ENCODE measurements at places on chromosomes 5 and 9. TPM values are rescaled to one million over a fixed set of nuclear protein-coding genes. Genes with fewer than 3 reads are reported as not detected.

Gene COL27A1
- 19.8 TPM for total RNA-seq

- no peak for DNase-seq
These were observed 28.9 kb downstream of the COX7C start for GRCh38 chr5:86646671-86647070.

DNA sequence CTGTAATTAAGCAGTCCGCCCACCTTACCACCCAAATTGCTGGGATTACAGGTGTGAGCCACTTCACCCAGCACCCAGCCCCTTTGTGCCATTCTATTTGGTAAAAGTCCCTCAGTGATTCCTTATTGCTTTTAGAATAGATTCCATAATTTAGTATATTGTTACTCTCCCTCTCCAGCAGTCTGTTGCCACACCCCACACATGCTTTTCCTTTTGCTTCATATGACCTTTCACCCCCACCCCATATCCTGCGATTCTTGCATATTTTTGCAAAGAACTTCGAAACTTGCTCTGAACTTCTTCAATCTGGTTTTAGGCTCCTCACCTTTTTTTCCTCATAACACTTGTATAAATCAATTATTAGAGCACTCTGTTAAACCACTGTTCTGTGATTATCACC lies 100.2 kb downstream of the MTREX start:
- DNase-seq = no peak

DNA sequence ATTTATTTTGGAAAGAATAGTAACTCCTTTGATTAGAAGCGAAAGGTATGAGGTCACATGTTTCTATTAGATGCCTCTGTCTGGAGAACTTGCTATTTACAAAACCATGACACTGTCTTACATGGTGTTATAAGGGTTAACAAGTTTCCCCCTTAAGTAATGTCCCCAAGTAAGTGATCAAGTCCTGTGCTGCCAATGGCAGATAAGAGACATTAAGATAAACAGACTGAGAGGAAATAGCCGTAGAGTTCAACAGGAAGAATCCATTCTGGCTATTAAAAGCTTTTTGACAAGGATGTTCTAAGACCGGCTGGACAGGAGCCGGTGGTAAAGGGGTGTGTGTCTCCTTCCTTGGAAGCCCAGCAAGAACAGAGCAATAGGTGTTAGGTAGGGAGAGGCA lies 257.5 kb downstream of the GADD45G start:
- no peak for DNase-seq

DNA sequence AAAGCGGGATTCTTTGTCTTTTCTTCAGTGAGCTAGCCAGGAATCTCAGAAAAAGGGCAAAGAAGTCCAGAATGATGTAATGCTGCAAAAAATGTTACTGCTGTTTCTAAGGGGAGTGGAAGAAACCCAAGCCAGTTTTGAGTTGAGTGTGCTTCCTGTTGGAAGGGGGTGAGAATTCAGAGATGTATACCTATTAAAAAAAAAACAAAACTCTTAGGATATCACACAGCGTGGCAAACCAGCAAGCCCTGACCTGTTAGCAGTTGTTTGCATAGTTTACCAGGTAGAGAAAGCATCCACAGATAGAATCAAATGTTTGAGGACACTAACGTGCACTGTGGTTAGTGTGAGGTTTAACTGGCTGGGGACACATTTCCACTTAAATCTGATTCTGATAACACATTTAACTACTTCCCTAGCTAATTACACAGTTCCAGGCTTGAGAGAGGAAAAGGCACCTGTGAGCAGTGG lies 11.4 kb downstream of the BASP1 start:
- no peak for DNase-seq

DNA sequence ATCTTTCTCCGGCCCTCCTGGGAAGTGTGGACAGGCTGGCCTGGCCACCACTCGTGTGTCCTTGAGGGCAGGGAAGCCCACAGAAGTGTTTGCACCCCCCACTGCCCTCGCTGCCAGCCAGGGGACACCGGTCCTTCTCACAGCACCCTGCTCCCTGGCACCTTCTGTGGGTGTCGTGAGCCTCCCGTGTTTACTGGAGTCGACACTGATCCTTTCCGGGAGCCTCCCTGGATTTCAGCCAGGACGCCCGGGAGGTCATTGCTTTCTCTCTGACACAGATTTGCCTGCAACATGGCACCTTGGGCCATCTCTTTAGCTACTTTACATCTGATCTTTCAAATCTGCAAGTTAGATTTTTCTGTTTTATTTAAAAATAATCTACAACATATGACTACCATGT lies 120.4 kb upstream of the CACNA1B start:
- DNase-seq = no peak

Gene GIN1
- 12.5 TPM for total RNA-seq

Gene SLC6A18
- total RNA-seq = not detected

Gene ESM1
- not detected for total RNA-seq

- DNase-seq = no peak
These were observed 12.7 kb downstream of the PRRC1 start for GRCh38 chr5:127529904-127530682.

Gene UBQLN1
- total RNA-seq = 94.4 TPM
